ENCODE measurements at places on chromosomes 5 and 9. TPM values are rescaled to one million over a fixed set of nuclear protein-coding genes. Genes with fewer than 3 reads are reported as not detected.

The ADGRV1 gene
- 6.0 TPM for total RNA-seq

The PCDHB14 gene
- 0.27 TPM for total RNA-seq

The C5orf58 gene
- not detected for total RNA-seq

The PCDHAC2 gene
- total RNA-seq = 3.2 TPM

The PCDHGA10 gene
- total RNA-seq = 3.8 TPM

The OR1Q1 gene
- total RNA-seq = not detected

- H3K4me1 ChIP-seq = no peaks in the 10 kb centered on the region
- no peak overlapping the region for H3K4me3 ChIP-seq
- no peaks in the 10 kb centered on the region for H3K27me3 ChIP-seq
- no peak overlapping the region for H3K27ac ChIP-seq
Measured at GRCh38 chr5:90356622-90357021, 52.9 kb downstream of the CETN3 start.

DNA sequence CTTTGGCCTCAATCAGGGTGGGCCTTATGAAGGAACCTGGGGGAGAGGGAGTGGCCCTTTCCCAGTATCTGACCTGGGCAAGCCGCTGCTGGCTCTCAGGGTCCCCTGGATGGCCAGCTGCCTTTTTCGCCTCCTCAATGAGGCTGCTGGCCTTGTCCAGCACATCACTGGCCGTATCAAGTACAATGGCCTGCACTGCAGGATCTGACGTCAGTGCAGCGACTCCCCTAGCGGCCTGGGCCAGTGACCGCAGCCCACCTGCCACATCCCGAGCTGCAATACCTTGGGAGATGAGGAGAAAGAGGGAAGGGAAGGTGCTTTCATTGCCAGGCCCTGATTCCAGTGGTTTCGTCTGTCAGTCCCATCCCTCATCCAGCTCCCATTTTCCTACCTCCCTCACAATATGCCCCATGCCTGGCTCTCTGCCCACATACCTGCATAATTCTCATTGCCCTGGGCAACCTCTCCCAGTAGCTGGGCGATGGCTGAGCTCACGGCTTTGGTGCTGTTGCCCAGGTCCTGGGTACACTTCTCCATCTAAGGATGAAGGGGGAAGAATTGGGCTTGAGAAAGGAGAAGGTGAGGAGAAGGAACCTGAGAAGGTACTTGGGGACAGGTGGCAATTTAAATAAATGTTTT lies 19.1 kb downstream of the TLN1 start:
- no peaks in the 10 kb centered on the region for H3K4me1 ChIP-seq
- no peak for DNase-seq
- no peak overlapping the region for H3K27ac ChIP-seq
- peaks cover 64% of the 10 kb centered on the region for H3K36me3 ChIP-seq

GRCh38 chr5:126837906-126838539 lies 61.1 kb downstream of the LMNB1 start:
- no peak for DNase-seq
- H3K4me3 ChIP-seq = no peak overlapping the region
- peaks cover 38% of the 10 kb centered on the region for H3K36me3 ChIP-seq
- H3K4me1 ChIP-seq = no peaks in the 10 kb centered on the region
- H3K27ac ChIP-seq = no peak overlapping the region

- no peaks in the 10 kb centered on the region for H3K27me3 ChIP-seq
- no peaks in the 10 kb centered on the region for H3K36me3 ChIP-seq
- peak overlapping the region; percentile 13 for H3K27ac ChIP-seq
- peak; percentile 59 for DNase-seq
- H3K4me1 ChIP-seq = peaks cover 10% of the 10 kb centered on the region
- H3K4me3 ChIP-seq = no peak overlapping the region
Measured at GRCh38 chr9:137534256-137535119, 15.7 kb downstream of the PNPLA7 start.

GRCh38 chr5:59097712-59098111 lies 514.8 kb downstream of the RAB3C start:
- no peaks in the 10 kb centered on the region for H3K36me3 ChIP-seq
- no peak overlapping the region for H3K4me3 ChIP-seq
- no peak for DNase-seq
- no peak overlapping the region for H3K27ac ChIP-seq

GRCh38 chr5:35436400-35437057 lies 181.1 kb upstream of the SPEF2 start:
- H3K27ac ChIP-seq = no peak overlapping the region
- no peaks in the 10 kb centered on the region for H3K4me1 ChIP-seq
- H3K36me3 ChIP-seq = no peaks in the 10 kb centered on the region
- H3K4me3 ChIP-seq = no peak overlapping the region

DNA sequence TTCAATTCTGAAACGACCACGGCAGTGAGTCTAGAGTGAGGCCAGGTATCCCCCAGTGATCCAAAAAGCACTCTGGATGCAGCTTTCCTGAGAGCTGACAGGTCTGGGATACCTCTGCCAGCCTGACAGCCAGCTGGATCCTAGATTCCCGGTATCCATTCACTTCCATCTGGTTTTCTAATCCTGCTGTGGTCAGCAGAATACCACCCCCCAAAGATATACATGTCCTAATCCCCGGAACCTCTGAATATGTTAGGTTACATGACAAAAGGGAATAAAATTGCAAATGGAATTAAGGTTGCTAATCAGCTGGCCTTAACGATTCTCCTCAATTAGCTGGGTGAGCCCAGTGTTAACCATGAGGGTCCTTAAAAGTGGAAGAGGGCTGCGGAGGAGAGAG lies 1.4 kb upstream of the ZNF79 start:
- peaks cover 3% of the 10 kb centered on the region for H3K4me1 ChIP-seq
- DNase-seq = no peak
- no peak overlapping the region for H3K27ac ChIP-seq
- peak overlapping the region; percentile 99 for H3K4me3 ChIP-seq

GRCh38 chr5:69035665-69036064 lies 58.1 kb upstream of the SLC30A5 start:
- DNase-seq = no peak
- H3K27me3 ChIP-seq = no peaks in the 10 kb centered on the region
- H3K4me3 ChIP-seq = no peak overlapping the region
- no peak overlapping the region for H3K27ac ChIP-seq

DNA sequence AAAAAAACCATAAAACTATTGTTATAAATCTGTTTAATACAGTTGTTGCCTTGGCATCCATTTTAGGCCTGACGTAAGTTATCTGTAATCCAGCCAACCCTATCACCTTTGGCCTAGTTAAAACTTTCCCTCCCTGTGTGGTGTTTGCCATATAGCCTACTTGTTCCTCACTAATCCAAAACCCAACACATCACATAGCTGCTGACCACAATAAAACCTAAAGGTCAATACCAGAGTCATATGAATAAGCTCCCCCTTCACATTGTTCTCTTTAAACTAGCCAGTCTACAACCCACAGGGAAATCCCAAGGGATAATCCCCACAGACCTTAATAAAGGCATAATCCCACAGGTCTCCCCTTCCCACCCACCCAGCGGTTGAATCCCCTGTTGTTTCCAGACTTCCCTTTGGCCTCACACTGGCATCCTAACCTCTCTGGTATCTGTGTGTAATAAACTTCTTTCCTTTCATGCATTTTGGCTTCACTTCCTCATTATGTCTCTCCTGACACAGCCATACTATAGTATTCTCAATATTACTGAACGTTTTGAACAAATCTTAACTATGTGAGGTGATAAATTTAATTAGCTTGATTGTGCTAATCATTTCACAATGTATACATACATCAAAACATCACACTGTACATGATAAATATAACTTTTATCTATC lies 50.8 kb downstream of the DTWD2 start:
- no peak overlapping the region for H3K27ac ChIP-seq
- H3K4me1 ChIP-seq = no peaks in the 10 kb centered on the region
- no peak overlapping the region for H3K4me3 ChIP-seq
- no peaks in the 10 kb centered on the region for H3K27me3 ChIP-seq
- no peaks in the 10 kb centered on the region for H3K36me3 ChIP-seq

DNA sequence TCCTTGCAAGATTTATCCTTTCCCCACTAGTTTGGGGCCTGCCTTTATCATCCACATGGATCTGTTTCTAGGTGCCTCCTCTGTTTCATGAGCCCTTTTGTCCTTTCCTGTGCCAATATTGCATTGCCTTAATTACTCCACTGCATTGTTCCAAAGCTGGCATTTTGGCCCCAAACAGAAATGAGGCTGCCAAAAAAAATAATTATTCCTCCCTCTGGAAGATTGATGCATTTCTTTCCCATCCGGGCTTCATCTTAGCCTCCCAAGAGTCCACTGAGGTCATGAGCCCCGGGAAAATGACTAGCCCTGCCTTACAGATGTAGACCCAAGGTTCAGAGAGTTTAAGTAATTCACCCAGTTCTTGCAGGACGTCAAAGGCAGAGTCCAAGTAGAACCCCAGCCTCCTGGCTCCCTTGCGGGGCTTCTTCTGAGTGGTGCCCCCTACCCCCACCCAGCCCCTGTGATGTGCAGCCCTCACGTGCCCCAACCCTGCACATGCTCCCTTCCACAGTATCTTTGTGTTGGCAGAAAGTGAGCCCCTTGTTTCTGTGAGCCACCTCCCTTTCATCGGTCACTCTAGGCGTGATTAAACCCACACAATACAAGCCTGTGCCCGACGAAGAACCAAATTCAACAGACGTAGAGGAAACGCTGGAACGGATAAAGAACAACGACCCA lies 62.1 kb downstream of the TMOD1 start:
- no peaks in the 10 kb centered on the region for H3K36me3 ChIP-seq
- no peak overlapping the region for H3K4me3 ChIP-seq
- no peak overlapping the region for H3K27ac ChIP-seq
- no peaks in the 10 kb centered on the region for H3K27me3 ChIP-seq

GRCh38 chr5:42494414-42494813 lies 71.2 kb downstream of the GHR start:
- DNase-seq = no peak
- no peaks in the 10 kb centered on the region for H3K27me3 ChIP-seq
- H3K4me3 ChIP-seq = no peak overlapping the region
- no peak overlapping the region for H3K27ac ChIP-seq
- no peaks in the 10 kb centered on the region for H3K36me3 ChIP-seq

GRCh38 chr9:137582286-137582860 lies 3.6 kb upstream of the DPH7 start:
- H3K4me3 ChIP-seq = no peak overlapping the region
- peaks cover 24% of the 10 kb centered on the region for H3K36me3 ChIP-seq
- no peak overlapping the region for H3K27ac ChIP-seq
- DNase-seq = no peak
- peaks cover 10% of the 10 kb centered on the region for H3K4me1 ChIP-seq

- no peaks in the 10 kb centered on the region for H3K36me3 ChIP-seq
- no peak overlapping the region for H3K27ac ChIP-seq
- no peak for DNase-seq
- H3K4me3 ChIP-seq = no peak overlapping the region
Measured at GRCh38 chr5:153565822-153566221, 75.4 kb downstream of the GRIA1 start.

DNA sequence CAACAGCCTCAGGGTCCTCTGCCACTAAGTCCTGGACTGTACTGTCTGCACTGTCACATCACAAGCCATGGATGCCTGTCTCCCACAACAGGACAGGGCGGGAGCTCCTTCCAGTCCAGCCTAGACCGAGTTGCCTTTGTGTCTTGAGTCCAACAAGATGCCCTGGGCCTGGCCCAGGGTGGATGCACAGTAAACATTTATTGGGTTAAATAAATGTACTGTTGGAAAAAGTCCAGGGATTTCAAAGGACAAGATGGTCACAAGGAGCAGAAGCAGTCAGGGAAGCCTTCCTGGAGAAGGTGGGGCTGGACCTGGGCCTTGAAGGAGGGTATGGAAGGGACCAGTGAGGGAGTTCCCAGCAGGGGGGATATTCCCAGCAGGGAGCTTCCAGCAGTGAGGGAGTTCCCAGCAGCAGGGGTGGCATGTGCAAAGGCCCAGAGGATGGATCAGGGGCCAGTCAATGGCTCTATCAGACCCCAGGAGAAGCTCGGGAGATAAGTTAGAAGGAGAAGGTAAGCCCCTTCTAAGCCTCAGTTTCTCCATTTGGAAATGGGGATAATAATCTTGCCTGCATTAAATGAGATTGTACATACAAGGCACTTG lies 72.7 kb upstream of the NEURL1B start:
- no peaks in the 10 kb centered on the region for H3K36me3 ChIP-seq
- no peak overlapping the region for H3K4me3 ChIP-seq
- DNase-seq = no peak
- no peaks in the 10 kb centered on the region for H3K4me1 ChIP-seq
- peaks cover 23% of the 10 kb centered on the region for H3K27me3 ChIP-seq

DNA sequence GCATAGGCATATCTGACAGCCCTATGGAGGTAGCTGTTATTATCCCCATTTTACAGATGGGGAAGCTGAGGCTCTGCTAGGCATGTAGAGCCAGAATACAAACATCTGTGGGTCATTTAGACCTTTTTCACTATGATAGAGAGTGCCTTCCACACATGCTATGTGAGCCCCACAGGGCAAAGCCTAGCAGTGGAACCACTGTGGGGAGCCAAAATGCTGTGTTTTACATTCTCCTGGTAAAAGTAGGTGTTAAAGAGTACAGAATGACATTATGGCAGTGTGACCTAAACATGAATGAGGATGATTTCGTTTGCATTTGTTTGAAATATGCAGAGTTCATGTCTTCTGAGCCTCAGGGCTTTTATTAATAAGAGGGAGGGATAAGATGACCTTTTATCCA lies 265.2 kb downstream of the MAST4 start:
- peaks cover 44% of the 10 kb centered on the region for H3K27me3 ChIP-seq
- no peaks in the 10 kb centered on the region for H3K36me3 ChIP-seq
- no peak for DNase-seq
- no peak overlapping the region for H3K27ac ChIP-seq

DNA sequence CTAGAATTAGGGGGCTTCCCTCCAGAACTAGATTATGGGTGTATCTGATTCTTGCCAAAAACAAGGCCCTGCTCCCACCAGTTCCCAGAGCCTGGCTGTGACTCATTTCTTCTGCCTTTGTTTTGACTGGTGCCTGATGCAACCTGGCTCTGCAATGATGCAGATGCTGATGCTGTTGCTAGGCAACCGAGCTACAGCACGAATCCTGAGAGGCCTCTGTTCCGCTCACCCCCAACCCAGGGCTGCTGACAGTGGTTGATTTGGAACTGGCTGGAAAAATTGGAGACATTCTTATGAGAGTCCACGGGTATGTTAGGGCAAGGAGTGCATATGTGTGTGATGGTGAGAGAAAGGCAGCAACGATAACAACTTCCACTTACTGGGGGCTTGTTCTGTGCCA lies 100.3 kb downstream of the NSG2 start:
- DNase-seq = no peak
- no peak overlapping the region for H3K4me3 ChIP-seq
- no peak overlapping the region for H3K27ac ChIP-seq
- H3K4me1 ChIP-seq = 0 out of 2 replicates have a peak, but pooled peaks cover 4% of the 10 kb centered on the region
- H3K27me3 ChIP-seq = peaks cover 5% of the 10 kb centered on the region

DNA sequence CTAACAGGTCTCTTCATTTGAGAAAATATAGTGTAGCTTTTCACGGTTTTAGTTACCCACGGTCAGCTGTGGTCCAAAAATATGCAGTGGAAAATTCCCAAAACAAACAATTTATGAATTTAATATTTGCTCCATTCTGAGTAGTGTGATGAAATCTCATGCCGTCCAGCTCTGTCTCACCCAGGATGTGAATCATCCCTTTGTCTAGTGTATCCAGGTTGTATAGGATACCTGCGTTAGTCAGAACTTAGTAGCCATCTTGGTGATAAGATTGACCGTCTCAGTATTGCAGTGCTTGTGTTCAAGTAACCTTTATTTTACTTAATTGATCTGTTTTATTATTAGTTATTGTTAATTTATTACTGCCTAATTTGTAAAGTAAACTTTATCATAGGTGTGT lies 41.1 kb downstream of the NDUFS4 start:
- H3K27ac ChIP-seq = peak overlapping the region; percentile 62
- peaks cover 7% of the 10 kb centered on the region for H3K36me3 ChIP-seq
- peak overlapping the region; percentile 53 for H3K4me3 ChIP-seq
